ENCODE measurements at places on chromosomes 12 and 14.

GRCh38 chr12:89521364-89522223 is 3.0 kb downstream of the GALNT4 start:
- DNase-seq = no peak

DNA sequence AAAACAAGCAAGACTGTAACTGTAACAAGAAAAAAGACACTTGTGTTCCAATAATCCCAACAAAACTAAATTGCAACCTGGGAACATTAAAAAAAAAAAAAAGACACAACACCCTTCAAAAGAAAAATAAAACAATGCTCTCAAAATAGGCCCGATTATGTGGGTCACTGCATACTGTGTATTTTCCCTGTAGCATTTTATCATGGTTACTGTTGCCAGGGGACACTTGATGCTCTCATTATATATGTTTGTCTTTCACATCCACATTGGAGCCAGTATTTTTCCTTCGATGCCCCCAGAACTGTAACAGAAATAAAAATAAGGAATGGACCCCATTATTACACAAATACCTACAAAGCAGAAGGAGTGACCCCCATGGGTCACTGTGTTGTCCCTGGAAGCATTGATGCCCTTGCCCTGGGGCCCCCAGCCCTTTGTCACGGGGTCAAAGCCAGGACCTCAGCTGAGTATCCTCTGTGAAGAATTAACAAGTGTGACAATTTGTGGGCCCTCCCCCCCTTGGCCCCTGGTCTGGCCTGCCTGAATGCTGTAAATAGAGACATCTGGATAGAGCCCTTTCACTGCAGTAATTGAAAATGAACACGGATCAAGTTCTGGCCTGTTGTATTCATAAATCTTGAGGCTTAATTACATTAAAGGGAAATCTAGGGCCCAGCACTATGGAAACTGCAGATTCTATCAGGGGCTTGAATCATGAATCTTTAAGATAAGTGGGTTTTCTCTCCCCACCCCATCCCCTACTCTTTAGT is 72.8 kb downstream of the C12orf42 start:
- no peak for DNase-seq

DNA sequence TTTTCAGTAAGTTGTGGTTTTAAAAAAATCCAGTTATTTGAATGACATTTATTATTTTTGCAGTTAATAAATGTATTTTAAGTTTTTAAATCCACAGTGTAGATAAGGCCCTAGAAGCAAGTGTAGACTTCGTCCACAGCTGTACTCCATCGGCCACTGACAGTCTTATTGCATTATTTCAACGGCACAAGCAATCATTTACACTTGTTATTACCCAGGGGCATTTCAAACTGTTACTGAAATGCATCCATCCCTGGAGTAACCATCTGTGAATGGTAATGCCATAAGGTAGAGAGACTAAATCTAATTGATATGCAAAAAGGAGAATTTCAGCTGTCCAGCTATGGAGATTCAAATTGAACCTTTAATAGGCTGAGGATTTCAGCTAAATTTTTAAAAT is 48.4 kb downstream of the BICD1 start:
- no peak for DNase-seq

DNA sequence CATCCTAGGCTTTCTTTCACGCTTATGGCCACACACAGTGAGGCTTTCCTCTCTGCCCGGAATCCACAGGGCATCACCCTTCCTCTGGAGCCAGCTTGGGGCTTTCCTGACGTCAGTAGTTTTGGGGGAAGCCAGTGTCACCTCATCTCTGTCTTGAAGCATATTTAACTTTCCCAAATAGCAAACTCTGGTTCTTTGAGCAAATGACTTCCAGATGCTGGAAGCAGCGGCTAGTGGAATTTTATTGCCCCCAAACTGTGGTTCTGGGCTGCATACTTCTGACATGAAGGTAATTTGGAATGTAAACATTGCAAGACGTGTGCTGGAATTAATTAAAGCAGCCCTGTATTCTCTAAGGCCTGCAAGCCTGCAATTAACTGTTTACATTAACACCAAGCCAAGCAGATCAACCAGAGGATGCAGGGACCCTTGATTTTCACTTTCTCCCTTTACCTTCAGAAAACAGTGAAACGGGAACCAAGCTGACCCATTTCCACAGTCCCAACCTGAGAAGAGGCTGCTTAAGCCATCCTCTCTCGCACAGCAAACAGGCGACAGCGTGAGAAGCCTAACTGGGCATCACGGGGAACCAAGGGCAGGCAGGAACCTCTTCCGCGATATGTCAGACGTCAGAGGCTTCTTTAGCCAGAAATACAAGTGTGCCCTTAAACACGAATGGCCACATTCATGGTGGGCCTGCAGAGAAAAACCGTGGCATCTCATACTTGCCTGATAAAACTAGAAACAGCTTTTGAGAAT is 258.4 kb downstream of the CACNA1C start:
- DNase-seq = no peak

DNA sequence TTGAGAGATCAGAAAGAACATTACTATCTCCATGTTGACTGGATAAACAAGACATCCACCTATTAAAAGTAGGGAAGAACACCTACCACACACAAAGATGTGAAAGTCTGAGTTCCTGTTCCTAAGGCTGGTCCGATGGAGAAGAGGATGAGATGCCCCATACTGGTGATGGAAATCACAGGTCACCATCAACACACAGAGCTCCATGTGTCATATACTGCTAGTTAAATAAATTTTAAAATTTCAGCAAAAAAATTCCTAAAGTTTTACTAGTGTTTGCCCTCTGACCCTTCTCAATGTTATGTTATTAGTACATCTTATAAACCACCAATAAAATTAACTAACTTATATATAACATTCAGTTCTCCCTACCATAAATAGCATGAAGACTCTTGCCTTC is 59.1 kb downstream of the KCNA5 start:
- no peak for DNase-seq

DNA sequence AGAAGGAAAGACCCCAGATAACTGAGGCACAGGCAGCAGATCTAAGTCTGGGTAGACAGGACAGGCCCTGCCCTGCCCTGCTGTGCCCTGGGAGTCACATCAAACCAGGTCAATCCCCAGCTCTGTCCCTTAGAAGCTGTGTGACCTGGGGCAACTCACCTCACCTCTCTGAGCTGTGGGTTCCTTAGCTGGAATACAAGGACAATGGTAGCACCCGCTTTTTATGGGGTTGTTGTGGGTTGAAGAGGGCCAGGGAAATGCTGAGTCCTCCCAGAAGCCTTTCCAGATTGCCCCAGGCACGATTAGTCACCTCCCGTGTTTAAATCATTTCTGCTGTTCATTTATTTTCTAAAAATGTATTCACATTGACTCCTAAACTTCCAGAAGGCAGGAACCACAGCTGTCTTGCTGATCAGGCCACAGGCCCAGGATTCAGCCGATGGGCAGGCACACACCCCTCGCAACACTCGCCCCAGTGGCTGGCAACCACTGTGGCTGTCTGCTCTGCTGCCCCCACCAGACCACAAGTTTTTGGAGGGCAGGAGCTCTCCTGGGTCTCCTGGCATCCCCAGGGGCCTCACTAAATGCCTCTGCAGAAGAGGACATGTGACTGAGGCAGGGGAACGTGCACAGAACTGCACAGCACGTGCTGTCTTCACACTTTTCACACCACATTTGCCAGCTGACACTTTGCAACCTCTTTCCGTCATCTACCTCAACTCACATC is 3.0 kb downstream of the SELPLG start:
- DNase-seq = no peak

DNA sequence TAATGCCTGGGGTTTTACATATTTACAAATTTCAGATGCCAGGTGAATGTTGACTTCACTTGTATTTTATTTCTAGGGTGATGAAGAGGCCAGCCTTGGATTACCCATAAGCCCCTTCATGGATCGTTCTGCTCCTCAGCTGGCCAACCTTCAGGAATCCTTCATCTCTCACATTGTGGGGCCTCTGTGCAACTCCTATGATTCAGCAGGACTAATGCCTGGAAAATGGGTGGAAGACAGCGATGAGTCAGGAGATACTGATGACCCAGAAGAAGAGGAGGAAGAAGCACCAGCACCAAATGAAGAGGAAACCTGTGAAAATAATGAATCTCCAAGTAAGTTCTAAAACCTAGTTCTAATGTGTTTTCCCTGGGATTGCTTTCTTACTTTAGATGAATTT is 41.3 kb upstream of the SLCO1C1 start:
- no peak for DNase-seq

DNA sequence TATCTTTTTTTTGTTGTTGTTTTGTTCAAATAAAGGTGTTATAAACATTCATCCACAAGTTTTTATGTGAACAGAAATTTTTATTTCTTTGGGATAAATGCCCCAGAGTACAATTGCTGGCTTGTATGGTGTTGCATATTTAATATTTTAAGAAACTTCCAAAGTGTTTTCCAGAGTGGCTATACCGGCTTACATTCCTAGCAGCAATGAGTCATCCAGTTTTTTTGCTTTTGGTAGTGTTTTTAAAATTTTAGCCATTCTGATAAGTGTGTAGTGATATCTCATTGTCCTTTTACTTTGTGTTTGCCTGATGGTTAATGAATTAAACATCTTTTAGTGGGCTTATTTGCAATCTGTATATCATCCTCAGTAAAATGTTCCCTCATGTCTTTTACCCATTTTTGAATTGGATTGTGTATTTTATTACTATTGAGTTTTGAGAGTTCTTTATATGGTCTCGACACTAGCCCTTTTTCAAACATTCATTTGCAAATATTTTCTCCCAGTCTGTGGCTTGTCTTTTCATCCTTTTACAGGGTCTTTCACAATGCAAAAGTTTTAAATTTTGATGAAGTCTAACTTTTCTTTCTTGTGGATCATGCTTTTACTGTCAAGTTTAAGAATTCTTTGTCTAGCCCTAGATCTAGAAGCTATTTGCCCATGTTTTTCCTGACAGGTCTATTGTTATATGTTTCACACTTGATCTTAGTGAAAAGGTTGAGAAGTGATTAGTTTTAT is 29.5 kb downstream of the PPP4R4 start:
- no peak for DNase-seq

DNA sequence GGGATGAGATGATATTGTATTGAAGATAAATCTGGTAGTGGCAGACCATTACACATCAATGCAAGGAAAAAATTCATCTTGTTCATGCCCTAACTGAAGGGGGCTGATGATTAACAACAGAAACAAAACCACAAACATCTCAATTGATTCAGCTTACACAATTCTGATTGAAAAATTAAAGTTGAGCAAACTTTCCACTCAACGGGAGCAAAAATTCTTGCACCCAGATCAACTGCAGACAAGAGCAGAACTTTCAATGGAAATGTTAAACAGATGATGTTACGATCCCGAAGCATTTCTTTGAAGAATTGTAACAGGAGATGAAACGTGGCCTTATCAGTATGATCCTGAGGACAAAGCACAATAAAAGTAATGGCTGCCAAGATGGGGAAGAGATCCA is 172.4 kb upstream of the SOX5 start:
- DNase-seq = no peak

DNA sequence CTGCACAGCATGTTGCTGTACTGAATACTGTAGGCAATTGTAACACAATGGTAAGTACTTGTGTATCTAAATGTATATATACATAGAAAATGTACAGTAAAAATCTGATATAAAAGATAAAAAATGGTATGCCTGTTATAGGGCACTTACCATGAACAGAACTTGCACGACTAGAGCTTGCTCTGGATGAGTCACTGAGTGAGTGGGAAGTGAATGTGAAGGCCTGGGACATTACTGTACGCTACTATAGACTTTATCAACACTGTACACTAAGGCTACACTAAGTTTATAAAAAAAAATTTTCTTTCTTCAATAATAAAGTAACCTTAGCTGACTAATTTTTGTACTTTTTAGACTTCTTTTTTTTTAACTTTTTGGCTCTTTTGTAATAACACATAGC is 24.2 kb upstream of the NEDD1 start:
- DNase-seq = peak; percentile 80

GRCh38 chr12:25833657-25834056 is 124.8 kb upstream of the RASSF8 start:
- no peak for DNase-seq

GRCh38 chr14:99118946-99119345 is 153.1 kb downstream of the BCL11B start:
- DNase-seq = no peak

DNA sequence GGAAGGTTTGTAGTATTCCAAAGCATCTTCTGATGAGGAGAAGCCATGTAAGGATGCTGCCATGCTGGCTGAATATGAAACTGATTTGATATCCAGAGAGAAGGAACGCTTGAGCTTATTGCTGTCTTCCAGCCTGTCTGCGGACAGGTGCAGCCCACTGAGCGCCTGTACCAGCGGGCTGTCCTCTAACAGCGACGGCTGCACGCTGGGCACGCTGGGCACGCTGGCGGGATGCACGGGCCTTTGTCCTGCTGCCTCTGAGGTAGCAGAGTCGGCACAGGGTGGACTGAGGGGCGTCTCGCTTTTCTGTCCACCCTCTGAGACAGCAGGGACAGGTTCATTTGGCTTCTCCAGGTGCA is 85.2 kb downstream of the DUSP16 start:
- DNase-seq = no peak

DNA sequence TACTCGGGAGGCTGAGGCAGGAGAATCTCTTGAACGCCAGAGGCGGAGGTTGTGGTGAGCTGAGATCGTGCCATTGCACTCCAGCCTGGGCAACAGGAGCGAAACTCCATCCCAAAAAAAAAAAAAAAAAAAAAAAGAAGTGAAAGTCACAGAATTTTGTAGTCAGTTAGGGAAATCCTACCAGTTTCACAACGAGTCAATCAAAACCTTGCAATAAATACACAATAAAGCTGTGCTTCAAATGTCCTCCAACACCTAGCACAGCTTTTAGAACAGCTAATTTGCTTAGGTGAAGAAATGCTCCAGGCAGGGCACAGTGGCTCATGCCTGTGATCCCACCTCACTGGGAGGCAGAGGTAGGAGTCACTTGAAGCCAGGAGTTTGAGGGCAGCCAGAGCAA is 112.8 kb upstream of the ATF7IP start:
- DNase-seq = no peak

DNA sequence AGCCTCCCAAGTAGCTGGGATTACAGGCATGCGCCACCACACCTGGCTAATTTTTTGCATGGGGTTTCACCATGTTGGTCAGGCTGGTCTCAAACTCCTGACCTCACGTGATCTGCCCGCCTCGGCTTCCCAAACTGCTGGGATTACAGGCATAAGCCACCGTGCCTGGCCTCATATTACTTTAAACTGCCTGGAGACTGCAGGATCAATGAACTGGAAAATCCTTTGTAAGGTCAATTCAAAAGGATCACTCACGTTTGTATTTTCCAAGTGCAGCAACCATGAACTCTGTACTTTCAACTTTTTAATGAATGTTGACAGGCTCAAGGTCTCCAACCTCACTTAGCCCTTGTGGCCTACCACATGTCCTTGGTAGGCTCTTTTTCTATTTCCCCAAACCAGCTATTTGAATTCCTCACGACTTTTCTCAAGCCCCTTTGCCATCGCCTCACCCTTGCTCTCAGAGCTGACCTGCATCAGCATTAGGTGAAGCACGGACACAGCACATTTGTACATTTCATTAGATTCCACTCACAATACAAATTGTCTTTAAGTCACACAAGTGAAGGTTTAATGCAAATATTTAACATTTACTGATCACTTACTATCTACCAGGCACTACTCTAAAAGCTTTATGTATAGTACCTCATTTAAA is 42.2 kb upstream of the GCH1 start:
- DNase-seq = no peak

GRCh38 chr12:6358881-6359280 is 16.5 kb downstream of the SCNN1A start:
- DNase-seq = no peak

GRCh38 chr12:93601591-93601990 is 29.1 kb downstream of the SOCS2 start:
- no peak for DNase-seq

GRCh38 chr14:100158566-100159093 is 815 bp downstream of the DEGS2 start:
- no peak for DNase-seq

- DNase-seq = no peak
Observed at GRCh38 chr14:69891422-69891821, 12.2 kb downstream of the SMOC1 start.
